Effector memory CD4-positive, alpha-beta T cell (primary cell): ENCODE measurements at places on chromosomes 3 and 15.

DNA sequence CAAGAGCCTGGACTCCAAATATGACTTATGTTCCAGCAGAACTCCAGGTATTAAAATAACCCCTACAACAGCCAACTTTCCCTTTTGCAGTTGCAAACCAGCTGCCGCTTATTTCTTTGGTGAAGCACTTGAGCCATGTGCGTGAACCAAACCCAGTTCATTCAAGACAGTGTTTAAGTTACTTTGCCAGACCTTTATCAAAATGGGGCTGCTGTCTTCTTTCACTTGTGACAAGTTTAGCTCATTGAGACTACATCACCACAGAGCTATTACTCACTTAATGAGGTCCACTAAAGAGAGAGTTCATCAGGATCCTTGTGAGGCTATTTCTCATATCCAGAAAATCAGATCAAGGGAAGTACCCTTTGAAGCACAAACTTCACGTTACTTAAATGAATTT is 2.4 kb upstream of the XRN1 start:
- no peak for DNase-seq

DNA sequence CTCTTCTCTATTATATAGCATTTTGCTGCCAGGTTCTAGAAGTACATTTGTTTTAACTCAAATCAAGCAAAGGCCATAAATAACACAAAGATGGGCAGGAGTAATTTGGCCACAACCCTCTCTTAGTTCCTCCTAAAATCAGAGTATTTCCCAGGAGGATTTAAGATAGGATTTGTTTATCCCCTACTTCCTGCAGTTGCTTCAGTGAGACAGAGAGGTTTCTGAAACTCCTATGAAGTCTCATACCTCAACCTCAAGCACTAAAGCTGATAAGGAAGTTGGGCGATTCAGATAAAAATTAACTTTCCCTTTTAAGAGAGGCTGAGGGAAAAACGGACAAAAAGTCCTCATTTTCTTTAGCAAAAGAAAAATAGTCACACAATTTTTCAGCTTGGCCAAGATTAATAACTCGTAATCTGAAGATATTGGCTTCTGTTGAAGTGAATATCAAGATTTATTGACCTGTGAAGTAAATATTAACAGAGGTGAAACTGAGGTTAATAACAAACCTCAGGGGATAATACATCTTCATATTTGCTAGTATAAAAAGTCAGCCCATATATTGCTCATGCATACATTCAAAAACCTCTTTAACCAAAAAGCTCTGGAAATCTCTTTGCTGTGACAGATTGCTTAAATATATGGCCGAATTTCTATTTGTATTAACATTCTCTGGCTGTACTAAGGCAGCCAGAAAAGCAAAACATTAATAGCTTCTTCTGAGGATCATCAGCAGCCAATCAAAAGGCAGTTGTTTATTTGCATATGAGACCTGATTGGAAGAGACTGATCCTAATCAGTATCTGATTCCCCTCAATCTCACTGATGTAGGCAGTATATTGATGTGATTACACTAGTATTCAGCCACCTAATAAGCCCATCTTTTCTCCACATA is 90.6 kb upstream of the GADL1 start:
- no peak for DNase-seq

GRCh38 chr3:184373422-184373821 is 4.6 kb downstream of the THPO start:
- no peak for DNase-seq

DNA sequence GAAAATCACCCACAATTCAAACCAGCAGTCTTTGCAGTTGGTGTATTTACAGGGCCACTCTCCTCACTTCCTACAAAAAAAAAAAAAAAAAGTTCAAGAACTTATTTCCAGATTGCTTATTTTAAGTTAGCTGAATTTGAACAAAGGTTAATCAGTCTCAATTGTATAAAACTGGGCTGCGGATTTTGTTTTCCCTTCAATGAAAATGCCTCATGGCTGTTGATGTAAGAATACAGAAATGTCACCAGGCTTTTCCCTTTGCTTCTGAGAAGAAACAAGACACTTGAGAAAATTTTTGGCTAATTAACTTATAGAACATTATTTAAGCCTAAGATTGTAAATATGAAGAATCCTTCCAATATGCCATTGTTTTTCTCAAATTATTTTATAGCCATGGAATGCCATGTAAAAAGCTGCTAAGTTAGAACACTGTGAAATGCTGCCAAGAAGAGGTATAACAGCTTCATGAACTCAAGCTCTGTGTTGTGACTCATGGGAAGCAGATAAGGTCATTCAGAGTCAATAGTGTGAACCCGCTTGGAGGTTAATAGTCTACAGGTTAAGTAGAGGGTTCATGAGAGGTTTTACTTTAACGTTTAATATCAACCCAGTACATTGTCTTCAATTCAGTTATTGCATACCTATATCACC is 84.3 kb upstream of the ABI3BP start:
- DNase-seq = no peak

- DNase-seq = no peak
Measured at GRCh38 chr3:119880966-119881365, 99.1 kb downstream of the NR1I2 start.

DNA sequence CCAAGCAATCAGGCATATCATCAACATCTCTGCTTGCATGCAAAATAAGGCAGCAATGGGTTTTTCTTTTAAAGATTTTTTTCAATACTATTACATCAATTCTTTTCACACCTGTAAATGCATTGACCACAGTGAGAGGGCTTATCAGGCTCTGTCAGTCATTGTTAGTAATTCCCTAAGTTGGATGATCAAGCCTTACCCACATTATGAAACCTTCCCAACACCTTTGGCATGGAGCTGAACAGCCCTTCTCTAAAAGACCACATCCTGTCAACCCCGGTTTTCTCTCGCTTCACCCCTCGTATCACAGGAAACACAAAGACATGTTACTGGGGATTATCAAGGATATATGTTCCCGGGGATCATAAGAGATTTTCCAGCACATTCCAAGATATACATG is 135.2 kb upstream of the SLC24A5 start:
- no peak for DNase-seq

- no peak for DNase-seq
Measured at GRCh38 chr3:184380185-184380626, 352 bp downstream of the CHRD start.

- DNase-seq = no peak
Measured at GRCh38 chr15:69410248-69410874, 3.8 kb upstream of the KIF23 start.

DNA sequence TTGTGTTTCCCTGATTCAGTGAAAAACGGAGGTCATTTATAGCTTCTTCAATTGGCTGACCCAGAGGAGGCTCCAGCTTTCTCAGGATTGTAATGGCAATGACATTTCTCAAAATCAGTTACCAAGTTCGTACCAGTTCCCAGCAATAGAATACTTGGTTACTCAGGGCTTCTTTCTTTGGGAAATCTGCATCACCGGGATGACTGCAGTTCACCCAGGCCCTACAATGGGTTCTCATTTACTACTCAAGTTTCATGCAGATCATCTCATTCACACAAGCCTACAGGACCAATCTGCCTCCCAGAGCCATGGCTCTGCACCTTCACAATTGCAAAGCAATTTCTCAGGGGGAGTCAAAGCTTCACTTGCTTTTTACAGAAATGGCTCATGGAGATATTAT is 109.6 kb downstream of the FHIT start:
- no peak for DNase-seq

GRCh38 chr15:97234851-97235610 is 725.5 kb upstream of the ARRDC4 start:
- no peak for DNase-seq

DNA sequence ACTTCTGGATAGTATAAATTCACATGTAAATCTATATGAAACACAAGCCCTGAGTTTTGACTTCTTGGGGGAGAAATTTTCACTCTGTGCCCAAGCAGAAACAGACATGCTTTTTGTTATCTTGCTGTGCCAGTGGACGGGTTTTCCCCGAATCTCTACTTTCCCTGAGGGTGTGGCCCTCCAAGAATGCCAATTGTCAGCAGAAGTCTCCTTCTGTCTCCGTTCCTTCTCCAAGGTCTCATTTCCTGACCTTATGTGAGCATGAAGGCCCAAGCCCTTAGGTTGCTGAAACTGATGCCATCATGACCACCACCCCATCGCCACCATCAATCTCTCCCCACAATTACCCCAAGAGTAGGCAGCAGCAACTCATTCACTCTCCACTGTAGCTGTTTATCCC is 253.8 kb downstream of the XXYLT1 start:
- no peak for DNase-seq

- no peak for DNase-seq
Measured at GRCh38 chr15:95558131-95558530, 772.4 kb upstream of the NR2F2 start.

DNA sequence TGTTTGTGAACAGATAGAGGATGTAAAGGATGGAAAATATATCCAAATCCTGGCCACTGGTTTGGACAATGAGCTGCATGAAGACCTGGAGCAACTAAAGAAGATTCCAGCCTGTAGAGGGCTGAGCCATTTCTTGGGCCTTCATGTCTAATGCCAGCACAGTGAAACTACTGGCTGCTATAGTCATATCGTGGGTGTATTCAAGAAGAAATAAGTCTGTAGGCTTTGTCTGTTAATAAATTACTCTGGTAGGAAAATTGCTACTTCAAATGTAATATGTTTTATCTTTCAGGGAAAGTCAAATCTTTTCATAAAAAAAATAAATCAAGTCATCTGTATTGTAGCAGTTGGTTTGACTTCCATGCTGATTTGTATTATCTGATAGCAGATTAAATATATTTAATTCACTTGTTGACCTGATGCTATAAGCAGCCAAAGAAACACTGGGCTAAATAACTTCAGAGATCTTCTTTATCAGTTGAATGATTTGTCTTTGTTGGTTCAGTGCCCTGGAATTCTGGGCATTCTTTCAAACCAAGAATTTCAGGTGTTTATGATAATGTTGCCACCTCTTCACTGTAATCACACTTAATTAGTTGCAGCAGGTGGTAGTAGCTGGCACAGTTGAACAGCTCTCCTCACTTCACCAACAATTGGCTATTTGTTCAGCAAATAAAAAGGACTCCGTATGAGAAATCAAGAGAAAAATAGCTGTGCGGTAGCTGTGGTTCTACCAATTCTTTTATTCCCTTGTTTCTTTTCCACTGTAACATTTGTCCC is 1109.5 kb downstream of the NSUN3 start:
- DNase-seq = no peak

DNA sequence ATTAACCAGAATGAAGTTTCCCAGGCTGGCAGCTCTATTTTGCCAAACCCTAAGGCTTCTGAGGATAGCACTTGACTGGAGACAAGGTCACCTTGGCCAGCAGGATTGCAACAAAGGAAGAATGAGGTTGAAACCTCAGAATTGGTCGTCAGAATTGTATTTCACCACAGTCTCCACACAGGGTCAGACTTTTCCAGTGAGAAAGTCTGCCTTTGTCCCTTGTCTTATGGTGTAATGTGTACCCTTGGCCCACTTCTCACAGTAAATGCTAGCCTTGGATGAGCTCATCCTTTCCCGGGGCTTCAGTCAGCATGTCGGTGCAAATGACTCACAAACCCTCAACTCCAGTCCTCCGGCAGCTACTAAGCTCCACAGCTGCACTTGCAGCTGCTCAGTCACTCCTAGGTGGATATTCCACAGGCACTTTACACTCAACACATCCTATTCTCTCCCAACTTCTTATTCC is 19.7 kb downstream of the SSR3 start:
- DNase-seq = no peak

DNA sequence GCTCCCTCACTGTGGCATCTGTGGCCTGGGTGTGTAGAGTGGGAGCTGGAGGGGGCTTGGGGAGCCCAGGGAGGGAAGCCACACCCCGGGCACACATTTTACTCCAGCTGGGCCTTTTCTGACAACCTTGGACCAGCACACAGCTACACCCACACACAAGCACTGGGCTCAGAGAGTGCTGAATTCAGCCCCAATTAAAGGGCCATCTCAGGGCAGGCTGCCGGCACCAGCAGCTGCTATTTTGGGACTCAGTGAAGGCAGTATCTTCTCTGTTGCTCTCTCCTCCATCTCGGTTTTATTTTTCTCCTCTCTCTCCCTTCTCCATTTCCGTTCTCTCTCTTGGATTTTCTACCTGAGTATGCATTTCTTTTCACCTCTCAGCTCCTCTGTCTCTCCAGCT is 19.1 kb upstream of the TBC1D21 start:
- DNase-seq = no peak

DNA sequence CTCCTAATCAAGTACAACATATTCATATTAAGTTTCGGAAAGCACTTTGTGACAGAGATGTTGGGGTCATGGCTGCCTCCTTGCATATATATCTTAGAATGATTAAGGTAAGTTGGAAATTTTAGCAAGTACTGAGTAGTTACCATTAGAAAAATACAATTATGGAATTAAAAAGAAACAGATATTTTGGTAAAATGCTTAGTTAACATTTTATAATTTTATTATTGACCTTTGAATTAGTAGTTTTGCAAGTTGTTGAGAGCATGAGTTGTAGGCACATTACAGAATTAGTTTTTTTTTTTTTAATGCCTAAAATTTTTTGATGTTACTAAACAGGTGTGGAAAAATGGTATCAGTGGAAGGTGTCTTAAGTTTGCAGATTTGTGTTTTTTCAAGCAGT is 20.6 kb downstream of the AP4E1 start:
- no peak for DNase-seq

GRCh38 chr15:84985158-84985557 is 3.5 kb downstream of the PDE8A start:
- no peak for DNase-seq

DNA sequence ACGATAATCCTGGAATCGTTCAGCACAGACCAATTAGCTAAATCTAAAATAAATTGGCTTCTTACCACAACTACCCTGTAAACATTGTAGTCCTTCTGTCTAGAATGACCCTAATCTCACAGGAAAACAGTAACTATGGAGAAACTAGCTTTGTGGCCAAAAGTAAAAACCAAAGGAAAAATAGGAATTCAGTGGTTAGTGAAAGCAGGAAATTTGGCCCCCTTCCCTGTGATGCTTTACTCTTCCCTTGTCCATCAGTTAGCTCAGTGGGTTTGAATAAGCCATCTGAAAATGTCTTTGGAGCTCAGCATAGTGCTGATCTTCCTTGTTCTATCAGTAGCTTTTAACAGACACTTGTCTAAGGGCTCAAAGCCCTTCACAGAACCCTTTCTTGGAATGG is 1.6 kb downstream of the NMD3 start:
- no peak for DNase-seq

- DNase-seq = peak; percentile 53
Measured at GRCh38 chr15:40470423-40471104, at the start of gene CHST14. Gene CHST14, plus strand, starts transcription at chr15:40470984. Its CDS starts 230 bp downstream, at chr15:40471214.

- no peak for DNase-seq
Measured at GRCh38 chr15:90343302-90343790, 8.7 kb upstream of the ZNF774 start.

DNA sequence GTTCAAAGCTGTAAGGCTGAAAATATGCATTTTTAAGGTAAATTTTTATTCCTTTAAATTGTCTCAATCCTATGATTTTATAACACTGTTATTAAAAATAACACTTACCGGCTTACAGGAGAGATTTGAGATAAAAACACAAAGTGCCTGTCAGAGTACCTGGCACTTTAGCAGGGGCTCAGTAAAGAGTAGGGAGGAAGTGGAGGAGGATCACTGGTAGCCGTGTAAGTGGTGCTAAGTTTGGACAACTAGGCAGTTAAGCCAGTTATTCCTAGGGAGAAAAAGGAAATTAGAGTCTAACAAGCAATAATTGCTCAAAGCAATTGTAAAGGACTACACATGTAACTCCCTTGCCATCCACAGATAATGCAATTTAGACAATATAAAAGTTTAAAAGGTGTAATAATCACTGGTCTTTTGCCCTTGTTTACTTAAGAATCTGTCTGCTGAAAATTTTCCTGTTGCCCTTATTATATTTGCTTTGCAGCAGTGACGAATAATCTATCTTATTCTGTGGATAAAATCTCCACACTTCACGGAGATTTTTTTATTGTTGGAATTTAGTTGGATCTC is 204.8 kb downstream of the CDIN1 start:
- DNase-seq = no peak
